SJCRH30 (cell line): ENCODE measurements at places on chromosomes 4 and X.

DNA sequence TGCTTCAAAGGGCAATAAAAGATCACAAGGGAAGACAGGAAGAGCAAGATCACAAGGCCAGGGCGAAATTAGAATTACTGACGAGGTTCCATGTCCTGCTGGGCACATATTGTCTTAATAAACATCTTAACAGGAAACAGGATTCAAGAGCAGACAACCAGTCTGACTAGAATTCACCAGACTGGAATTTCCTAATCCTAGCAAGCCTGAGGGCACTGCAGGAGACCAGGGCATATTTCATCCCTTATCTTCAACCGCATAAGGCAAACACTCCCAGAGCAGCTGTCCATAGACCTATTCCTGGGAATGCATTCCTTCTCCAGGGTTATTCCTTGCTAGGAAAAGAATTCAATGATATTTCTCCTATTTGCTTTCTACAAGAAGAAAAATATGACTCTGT lies 12.4 kb upstream of the TDO2 start:
- peak; percentile 15 for DNase-seq

- DNase-seq: no peak
Observed at GRCh38 chr4:112898357-112899141, 150.9 kb upstream of the ANK2 start.

GRCh38 chrX:72121383-72121782 lies 10.3 kb downstream of the RTL5 start:
- DNase-seq: peak; percentile 79

GRCh38 chrX:130118441-130119311 lies 8.4 kb upstream of the ELF4 start:
- DNase-seq: peak; percentile 35

DNA sequence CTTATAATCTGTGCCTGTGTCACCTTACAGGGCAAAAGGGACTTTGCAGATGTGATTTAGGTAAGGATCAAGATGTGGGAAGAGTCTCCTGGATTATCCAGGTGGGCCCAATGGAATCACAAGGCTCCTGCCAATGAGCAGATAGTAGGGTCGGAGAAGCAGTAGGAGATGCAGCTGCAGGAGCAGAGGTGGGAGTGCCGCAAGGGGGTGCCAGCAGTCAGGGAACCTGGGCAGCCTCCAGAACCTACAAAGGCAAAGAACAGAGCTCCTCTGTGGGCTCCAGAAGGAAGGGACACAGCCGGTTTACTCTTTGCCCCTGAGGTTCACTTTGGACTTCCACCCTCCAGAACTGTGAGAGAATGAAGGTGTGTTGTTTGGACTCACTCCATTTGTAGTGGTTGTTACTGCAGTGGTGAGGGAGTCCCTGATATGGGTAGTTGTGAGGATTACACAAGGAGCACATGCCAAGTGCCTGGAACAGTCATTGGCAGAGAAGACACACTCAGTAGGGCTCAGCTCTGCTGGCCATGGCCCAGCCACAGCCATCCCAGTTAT lies 318.5 kb downstream of the EVC2 start:
- no peak for DNase-seq

- DNase-seq: peak; percentile 70
Observed at GRCh38 chrX:43557792-43558191, 98.3 kb upstream of the MAOA start.

DNA sequence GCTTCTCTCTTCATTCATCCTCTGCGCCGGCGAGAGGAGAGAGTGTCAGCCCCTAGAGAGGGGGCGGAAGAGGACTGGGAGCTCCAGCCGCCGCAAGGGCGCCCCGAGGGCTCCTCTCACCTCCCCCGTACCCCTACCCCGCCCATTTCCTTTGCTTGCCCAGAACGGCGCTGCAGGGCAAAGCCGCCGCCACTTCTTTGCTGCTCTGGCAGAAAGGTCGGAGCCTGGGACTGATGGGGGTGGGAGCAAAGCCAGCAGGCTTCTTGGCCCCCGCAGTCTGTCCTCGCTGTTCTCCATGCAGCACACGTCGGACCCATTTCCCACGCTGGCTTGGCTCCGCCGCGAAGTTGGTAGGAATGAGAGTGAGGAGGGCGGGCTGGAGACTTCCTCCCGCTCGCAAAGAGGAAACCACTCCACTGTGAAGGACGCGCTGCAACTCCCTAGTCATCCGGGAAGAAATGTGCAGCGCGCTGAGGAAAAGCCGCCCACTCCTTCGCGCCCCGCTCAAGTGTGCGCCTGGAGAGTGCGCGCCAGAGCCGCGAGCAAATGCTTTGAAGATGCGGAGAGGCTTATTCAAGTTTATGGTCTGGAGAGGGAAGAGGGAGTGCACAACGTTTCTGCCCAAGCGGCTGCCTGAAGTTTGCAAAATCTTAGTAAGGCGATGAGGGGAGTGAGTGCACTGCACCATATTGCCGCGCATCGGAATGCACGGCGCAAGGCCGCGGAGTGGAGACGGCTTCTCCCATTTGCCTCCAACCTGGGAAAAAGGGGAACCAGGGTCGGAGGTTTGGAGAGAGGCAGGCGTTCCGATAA lies 2.8 kb upstream of the PCDH7 start:
- DNase-seq: peak; percentile 96

DNA sequence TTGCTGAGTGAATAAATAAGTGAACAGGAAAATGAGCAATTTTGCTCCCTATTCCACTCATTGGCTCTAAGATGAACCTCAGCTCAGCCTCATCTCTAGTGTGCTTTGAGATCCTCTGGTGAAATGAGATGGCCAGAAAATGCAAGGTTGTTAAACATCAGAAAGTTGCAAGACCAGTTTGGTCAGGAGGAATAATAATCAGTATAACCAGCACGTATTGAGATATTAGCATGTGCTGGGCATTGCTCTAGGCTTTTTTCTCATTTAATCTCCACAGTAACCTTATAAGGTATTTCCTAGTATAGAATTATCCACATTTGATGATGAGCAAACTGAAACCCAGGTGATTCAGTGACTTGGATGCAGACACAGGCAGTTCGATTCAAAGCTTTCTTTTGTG lies 110.5 kb upstream of the PAK3 start:
- no peak for DNase-seq

DNA sequence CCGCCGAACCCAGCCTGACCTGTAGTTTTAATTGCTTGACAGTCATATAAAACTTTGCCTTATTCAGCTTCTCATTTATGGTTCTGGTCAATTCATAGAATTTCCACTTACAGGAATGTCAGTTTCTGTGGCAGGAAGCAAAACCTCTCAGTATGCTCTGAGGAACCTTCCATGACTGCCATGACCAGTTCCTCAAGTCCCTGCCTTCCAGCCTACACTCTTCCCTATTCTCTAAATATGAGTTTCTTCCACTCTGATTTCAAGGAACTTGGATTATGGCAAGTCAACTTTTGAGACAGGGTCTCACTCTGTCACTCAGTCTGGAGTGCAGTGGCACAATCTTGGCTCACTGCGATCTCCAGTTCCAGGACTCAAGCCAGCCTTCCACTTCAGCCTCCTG lies 26.0 kb upstream of the NSUN7 start:
- DNase-seq: no peak

DNA sequence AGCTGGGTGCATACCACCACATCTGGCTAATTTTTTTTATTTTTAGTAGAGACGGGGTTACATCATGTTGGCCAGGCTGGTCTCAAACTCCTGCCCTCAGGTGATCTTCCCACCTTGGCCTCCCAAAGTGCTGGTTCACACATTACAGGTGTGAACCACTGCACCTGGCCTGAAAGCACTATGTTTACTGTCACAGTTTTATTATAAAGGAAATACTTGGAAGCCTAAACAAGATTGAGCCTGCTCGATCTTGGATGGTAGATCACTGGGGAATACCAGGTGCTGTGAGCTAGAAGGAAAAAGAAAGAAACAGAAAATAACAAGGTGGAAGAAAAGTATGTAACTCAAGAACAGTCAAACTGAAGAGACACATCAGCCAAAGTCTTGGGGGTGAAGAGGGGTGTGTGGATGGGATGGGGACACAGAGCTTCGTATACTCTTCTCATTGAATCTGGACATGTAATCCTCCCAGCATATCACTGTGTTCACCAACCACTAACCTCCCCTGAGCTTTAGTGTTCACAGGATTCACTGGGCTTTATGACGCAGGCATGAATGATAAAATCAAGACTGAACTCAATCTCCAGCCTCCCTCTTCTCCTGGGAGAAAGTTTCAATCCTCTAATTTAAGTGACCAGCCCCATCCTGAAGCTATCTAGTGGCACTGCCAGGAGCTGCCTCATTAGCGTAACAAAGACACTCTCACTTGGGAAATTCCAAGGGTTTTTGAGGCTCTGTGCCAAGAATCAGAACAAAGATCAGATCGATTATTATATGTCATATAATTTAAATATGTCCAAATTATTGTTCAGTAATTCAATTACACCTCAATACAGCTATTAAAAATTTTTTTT lies 40.9 kb downstream of the PDS5A start:
- no peak for DNase-seq

GRCh38 chr4:133154725-133155124 lies 5.6 kb downstream of the PCDH10 start:
- no peak for DNase-seq

DNA sequence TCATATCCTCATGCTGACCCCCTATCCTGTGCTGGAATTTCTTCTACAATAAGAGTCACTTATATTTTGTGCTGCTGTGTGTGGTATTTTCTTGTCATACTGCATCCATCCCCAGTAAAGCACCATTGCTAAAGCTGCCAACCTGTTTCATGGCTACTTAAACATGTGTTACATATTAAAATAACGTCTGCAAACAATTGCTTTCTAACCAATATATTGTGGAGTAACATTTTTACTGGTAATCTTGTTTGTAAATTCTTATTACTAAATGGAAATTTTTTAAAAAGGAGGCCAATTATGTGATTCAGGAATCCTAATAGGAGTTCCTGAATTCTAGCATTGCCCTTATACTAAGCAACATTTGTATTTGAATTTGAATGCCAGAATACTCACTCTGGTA lies 160.3 kb upstream of the VEGFC start:
- no peak for DNase-seq

DNA sequence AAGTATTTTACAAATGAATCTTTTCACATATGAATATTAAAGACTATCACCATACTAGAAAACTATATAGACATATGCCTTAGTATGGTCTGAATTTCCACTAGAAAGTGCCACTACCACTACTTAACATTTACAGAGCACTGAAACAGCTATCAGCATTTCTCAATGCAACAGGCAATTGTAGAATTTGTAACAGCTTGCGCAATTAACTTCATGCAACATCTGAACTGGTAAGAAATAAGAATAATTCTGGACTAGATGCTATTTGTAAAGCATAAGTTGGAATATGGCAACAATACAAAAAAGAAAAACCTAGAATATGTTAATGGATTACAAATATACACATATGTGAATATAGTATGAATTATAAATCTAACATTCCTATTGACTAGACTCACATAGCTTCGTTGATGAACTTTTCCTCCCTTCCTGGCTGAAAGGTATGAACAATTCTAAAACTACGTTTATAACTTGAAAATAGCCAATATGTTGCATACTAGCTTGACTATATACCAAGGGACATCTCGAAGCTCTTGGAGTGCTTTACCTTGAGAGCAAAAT lies 82.0 kb downstream of the ATP8A1 start:
- no peak for DNase-seq
